ENCODE measurements at places on chromosomes 12 and 14.

DNA sequence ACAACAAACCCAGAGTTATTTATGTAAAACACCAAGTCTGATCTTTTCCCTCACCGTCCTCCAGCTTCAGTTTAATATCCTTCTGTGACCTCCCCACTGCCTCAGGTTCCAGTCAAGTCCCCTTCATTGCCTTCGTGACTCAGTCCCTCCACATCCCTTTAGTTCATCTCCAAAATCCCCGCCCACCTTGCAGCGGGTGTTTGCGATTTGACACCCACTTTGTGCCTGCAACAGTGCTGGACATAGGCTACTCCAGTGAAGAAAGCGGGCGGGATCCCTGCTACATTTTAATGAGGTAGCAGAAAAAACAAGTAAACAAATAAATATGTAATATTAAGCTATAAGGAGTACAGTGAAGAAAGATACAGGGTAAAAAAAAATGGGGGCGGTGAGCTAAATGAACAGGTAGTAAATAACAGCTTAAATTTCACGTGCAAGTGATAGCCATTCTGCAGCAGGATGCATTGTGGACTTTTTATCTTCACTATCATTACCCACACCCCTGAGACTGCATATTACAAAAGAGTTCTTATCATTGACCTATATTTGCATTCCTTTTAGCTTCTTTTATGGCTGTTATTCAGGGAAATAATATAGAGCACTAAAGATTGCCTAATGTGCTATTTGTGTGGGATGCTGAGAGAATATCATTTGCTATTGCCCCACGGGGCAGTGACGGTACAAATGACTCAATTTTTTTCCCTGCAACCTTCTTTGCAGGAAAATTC lies 222.8 kb upstream of the NUDT4 start:
- ATAC-seq, result no peak

DNA sequence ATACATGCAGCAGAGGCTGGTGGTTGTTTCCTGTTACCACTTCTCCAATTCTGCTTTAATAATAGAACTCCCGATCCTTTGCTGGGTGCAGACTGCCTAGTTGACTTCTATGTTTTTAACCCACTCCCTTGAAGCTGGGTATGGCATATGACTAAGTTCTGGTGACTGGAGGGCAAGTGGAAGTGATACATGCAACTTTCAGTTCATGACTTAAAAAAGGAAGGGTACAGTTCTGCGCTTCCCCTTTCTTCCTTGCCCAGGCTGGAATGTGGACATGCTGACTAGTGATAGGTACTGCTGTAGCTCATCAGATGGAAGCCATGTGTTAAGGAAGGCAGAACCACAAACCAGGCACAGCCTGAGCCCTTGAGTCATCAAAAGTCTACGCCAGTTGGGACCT lies 2.4 kb upstream of the A2M start:
- ATAC-seq, result peak; percentile 46

GRCh38 chr14:64758691-64759554 lies 54.7 kb downstream of the PLEKHG3 start:
- ATAC-seq, result no peak

GRCh38 chr14:31068235-31068634 lies 42.1 kb upstream of the STRN3 start:
- ATAC-seq, result no peak

DNA sequence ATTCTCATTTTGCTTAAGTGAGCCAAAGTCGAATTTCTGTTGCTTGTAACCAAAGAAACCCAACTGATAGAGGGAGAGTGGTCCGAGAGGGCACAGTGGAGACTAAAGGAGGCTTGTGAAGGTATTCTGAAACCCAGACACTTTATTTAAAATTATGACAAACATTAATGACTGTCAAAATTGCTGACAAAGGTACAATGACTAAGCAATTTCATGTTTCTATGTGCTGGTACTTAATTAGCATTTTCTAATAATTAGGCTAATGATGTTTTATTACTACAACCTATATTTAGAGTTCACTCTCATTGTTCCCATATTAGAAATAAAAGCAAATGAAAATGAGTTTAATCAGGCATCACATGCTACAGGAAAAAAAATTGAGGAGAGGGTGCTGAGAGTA lies 116.4 kb downstream of the PTGER2 start:
- no peak for ATAC-seq

DNA sequence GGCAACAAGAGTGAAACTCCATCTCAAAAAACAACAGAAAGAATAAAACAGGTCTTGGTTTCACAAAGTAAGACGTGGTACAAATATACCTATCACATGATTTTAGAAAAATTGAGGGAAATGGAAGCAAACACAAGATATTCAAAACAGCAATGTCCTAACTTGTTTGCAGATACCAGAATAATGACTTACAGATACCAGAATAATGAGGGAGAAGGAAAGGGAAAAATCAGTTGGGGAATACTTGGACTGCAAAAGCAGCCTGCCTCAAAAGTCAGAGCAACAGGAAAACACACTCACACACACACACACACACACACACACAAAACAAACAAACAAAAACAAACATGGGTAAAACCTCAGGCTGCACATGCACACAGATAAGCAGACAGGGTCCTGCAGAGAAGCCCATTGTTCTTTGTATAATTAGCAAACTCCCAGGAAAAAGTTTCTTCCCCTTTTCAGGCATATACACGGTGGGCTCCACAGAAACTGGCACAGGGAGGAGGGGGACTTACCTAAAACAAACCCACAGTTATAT lies 65.7 kb upstream of the CAPRIN2 start:
- no peak for ATAC-seq

DNA sequence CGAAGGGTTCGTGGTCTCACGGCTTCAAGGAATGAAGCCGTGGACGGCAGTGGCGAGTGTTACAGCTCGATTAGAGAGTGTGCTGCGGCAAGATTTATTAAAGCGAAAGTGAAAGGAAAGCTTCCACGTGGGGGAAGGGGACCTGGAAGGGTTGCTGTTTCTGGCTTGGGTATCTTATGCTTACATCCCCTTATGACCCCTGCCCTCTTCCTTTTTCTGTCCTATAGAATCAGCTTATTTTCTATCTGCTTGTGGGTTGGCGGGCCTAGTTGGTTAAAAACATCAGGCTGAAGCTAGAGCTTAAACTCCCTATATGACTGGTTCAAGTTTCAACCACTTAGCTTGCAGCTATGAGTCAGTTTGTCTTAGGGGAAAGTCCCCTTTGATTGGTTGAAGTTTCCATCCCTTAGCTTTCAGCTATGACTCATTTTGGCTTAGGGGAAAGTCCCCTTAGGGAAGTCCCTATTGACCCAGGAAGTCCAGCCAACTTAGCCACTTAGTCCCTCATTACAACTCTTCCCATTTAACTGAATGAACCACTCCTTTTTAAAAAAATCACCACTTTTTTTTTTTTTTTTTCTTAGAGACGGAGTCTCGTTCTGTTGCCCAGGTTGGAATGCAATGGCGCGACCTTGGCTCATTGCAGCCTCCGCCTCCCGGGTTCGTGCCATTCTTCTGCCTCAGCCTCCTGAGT lies 1494.7 kb upstream of the TMEM132C start:
- ATAC-seq, result peak; percentile 17
